ENCODE measurements at places on chromosomes 13 and 19. TPM values are rescaled to one million over a fixed set of nuclear protein-coding genes. Genes with fewer than 3 reads are reported as not detected.
A peak's percentile ranks its signal among the peaks of the same experiment; 100 is the strongest.

- DNase-seq, result no peak
These were observed 39.1 kb downstream of the GPR12 start for GRCh38 chr13:26721251-26722121.

DNA sequence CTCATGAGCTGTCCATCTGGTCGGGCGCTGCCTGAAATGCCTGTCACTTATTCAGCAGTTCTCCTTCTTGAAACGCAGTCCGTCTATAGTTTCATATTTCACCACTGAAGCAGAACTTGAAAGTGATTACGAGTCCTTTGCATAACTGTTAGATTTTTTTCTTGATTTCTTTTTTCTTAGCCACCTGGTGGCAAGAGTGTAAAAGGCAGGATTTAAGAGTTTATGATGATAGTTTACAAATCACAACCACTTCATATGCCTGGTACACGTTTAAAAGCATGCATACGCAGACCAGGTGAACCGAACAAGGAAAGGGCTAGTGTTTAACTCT lies 45.8 kb downstream of the GGACT start:
- no peak for DNase-seq

- DNase-seq, result peak; percentile 68
These were observed 157.0 kb upstream of the FNDC3A start for GRCh38 chr13:48818495-48819356.

Gene SLC1A6
- total RNA-seq, result 8.1 TPM

Gene FBXO17
- total RNA-seq, result 41.9 TPM

DNA sequence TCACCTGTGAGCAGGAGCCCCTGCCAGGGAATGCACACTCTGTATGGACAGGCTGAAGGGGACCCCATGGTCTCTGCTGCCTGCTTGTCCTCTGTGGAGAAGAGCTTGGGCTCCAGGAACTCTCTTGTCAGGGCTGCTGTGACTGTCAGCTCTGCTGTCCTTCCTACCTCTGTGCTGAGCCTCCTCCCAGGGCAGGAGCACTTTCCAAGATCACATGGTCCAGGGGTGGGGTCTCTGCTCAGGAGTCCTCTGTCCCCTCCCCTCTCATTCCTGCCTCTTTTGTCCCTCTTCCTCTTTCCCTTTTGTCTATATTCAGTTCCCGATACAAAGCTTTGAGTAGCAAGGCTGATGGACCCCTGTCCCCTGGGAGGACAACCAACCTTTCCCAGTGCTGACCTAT lies at the start of gene CEACAM7:
CEACAM7 (minus strand) TSS at position 173 of the 400 bp plus-strand sequence; CDS start at position 68, 105 bp downstream.
- DNase-seq, result no peak

DNA sequence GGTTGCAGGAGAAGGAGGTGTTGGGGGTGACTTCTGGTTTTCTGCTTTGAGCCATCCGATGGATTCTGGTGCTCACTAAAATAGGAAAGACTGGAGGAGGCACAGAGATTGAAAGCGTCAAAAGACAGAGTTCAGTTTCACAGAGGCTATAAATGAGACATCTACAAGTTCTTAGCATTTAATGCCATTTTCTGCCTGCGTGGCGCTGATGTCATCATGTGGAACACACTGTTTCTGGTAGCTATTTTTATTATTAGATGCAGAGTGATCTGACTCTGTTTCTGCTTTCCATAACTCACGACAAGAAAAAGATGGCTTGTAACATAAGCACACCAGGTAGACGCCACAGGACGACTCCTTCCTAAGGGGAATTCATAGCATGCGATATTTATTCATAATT lies 3.3 kb upstream of the SLC39A3 start:
- DNase-seq, result no peak

DNA sequence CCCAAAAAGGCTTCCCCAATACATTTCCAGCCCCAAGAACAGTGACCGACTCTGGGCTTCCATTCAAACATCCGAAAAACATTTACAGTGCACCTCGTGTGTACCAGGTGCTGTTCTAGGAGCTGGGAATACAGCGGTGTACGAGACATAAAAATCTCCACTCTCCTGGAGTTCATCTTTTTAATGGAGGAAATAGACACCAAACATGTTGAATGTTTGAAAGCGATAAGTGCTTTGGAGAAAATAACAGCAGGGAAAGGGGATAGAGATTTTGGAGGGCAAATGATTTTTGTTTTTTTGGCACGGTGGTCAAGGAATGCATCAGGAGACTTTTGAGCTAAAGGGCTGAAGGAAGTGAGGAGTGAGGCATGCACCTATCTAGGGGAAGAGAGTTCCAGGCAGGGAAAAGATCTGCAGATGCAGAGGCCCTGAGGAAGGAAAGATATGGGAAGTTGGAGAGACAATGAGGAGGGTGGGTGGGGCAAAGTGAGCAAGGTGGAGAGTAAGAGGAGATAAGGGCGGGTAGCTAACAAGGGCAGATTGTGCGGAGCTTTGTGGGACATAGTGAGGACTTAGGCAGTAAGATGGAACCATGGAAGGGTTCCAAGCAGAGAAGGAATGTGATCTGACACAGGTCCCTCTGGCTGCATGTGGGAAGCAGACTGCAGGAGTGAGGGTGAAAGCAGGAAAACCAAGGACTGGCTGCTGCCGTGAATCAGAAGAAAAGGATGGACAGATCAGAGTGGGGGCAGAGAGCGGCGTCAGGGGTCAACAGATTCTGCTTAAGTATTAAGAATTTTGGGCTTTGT lies 703 bp upstream of the FBL start:
- DNase-seq, result peak; percentile 35

GRCh38 chr13:58994077-58994476 lies 1169.7 kb downstream of the DIAPH3 start:
- DNase-seq, result no peak

DNA sequence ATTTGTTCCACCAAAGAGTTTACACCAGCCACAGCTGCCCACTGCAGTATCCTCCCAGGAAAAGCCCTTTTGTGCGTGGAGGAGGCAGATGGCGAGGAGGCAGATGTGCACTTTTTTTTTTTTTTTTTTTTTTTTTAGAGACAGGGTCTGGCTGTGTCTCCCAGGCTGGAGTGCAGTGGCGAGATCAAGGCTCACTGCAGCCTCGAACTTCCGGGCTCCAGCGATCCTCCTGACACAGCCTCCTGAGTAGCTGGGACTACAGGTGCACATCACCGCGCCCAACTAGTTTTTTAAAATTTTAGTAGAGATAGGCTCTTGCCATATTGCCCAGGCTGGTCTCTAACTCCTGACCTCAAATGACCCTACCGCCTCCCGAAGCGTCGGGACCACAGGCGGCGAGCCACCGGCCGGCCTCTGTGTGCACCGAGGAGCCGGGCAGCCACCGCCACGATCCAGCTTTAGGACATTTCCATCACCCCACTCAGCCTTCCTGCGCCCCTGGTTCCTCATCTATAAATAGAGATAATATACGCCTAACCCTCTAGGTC lies 563 bp upstream of the PDCD5 start:
- DNase-seq, result no peak

DNA sequence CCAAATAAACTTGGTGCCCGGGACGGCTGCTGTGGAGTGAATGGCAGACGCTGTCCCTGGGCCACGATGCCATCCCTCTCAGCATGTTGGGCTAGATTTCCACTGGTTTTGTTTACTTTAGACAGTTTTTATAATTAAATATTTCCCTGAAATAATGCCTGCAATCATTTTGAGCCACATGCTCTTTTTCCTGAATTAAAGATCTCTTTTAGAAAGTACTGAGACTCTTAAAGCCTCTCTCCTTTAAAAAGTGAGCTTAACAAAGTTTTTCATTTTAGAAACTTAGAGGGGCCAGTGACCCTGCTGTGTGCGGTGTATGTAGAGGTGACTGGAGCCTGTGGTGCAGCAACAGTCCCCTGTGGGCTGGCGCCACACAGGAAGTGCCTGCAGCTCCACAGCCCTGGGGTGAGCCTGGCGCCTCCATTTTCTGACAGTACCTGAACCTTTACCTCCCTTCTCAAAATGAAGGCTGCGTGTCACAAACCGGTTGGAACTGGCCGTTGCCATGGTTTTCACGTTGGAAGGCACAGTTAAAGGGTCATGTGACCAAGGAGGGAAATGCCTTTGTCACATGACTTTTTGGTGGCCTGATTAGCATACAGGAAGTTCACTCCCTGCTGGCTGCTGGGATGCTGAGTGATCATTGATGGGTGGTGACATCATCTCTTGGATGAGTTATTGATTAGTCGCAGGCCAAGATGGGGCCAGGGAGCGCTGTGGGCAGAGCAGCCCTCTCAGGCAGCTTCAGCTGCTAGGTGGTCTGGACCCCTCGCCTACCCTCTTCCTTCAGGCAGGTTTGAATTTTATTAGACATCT lies 26.3 kb downstream of the TSSK6 start:
- peak; percentile 93 for DNase-seq

- DNase-seq, result peak; percentile 92
These were observed at the start of gene MAST3 for GRCh38 chr19:18097217-18097992. Gene MAST3 (plus strand): TSS chr19:18097778. CDS start chr19:18097793, 15 bp downstream.

Gene ALDH16A1
- 29.9 TPM for total RNA-seq

Gene SMIM44
- not detected for total RNA-seq

- no peak for DNase-seq
These were observed 232.8 kb downstream of the DACH1 start for GRCh38 chr13:71634182-71634581.

Gene ZNF541
- 0.43 TPM for total RNA-seq

GRCh38 chr19:5025027-5025426 lies 56.1 kb downstream of the KDM4B start:
- no peak for DNase-seq

Gene S1PR5
- total RNA-seq, result 0.17 TPM

Gene SLC10A2
- total RNA-seq, result 2.6 TPM

GRCh38 chr19:49216071-49216470 lies 58.5 kb downstream of the TRPM4 start:
- DNase-seq, result no peak

DNA sequence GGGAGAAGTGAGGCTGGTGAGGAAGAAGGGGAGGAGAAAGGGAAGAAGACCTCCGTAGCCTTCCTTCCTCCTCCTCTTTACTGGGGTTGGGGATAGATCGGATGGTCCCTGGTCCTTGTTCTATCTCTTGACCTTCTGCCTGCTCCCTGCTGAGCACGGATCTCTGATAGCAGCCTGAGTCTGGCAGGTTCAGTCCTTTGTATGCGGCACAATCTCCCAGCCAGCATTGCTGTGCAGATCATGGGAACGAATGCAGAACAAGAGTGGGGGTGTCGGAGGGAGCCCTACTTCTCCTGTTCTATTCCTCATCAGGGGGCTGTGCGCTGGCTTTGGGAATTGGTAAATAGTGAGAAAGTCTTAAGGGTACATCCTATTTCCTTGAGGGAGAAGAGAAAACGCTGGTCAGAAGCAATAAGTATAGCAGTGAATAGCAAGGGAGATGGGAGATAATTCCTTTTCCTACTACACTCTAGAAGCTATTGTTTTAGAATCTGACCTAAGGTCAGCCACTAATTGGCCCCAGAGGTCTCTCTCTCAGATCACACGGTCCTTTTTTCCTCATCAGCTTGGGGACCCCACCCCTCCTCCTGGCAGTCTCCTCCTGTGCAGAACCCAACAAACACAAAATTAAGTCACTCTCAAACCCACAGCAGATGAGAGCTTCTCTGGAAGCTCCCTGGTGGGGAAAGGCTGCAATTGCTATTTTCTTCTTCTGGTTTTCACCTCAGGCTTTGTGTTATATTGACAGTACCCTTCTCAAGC lies 41.0 kb downstream of the KL start:
- DNase-seq, result no peak

DNA sequence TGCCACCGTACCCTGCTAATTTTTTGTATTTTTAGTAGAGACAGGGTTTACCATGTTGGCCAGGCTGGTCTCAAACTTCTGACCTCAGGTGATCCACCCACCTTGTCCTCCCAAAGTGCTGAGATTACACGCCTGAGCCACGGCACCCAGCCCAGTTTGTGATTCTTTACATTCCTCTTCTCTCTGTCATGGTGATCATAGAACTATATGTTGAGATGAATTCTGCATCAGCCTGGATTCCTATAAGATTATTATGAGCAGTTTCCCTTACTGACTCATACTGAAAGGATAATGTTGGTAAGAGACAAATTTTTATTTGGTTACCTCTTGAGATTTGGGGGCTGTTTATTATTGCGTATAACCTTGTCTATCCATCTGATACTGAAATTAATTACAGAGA lies 121.5 kb upstream of the CSNK1A1L start:
- DNase-seq, result no peak

Gene PIK3R2
- 38.7 TPM for total RNA-seq

GRCh38 chr19:16519230-16519687 lies 23.0 kb downstream of the CHERP start:
- no peak for DNase-seq

DNA sequence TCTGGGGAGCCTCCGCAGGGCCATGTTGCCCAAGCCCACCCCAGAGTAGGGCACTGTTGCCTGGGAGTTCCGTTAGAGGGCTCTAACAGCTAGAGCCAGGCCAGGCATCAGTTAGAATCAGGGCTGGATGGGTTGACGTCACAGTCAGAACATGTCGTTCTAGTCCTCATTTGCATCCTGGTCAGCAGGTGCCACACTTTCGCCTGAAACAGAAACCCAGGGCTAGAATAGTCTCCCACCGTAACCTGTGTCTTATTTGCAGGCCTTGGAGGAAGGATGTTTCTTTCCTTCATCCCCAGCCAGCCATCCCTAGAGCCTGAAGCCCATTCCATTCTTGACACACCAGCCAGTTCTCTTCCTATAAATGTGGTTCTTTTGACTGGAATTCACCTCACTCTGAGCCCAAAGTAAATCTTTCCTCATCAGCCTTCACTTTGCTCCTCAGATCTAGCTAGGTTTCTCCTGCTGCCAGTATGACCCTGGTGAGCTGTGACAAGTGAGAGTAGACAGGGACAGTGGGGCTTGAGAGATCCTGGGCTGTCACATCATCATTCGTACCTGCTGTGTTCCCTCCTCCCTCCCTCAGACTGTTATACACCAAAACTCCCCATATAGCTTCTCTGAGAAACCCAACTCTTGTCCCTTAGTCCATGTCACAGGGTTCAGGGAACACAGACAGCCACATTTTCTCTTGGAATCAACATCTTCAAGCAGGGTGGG lies 12.2 kb upstream of the CCDC97 start:
- no peak for DNase-seq

- no peak for DNase-seq
These were observed 6.1 kb downstream of the RNF6 start for GRCh38 chr13:26216042-26216441.
